Anterior cingulate cortex (tissue), 58 donors: ENCODE measurements at places on chromosomes 3 and 15.

- no peak for DNase-seq
Measured at GRCh38 chr3:161559177-161559998, 62.8 kb downstream of the OTOL1 start.

- DNase-seq = no peak
Measured at GRCh38 chr3:4852780-4853748, 126.2 kb upstream of the BHLHE40 start.

- DNase-seq = no peak
Measured at GRCh38 chr15:67587331-67587730, 44.8 kb downstream of the MAP2K5 start.

GRCh38 chr3:138232705-138233364 lies 45.7 kb downstream of the ARMC8 start:
- DNase-seq = no peak

DNA sequence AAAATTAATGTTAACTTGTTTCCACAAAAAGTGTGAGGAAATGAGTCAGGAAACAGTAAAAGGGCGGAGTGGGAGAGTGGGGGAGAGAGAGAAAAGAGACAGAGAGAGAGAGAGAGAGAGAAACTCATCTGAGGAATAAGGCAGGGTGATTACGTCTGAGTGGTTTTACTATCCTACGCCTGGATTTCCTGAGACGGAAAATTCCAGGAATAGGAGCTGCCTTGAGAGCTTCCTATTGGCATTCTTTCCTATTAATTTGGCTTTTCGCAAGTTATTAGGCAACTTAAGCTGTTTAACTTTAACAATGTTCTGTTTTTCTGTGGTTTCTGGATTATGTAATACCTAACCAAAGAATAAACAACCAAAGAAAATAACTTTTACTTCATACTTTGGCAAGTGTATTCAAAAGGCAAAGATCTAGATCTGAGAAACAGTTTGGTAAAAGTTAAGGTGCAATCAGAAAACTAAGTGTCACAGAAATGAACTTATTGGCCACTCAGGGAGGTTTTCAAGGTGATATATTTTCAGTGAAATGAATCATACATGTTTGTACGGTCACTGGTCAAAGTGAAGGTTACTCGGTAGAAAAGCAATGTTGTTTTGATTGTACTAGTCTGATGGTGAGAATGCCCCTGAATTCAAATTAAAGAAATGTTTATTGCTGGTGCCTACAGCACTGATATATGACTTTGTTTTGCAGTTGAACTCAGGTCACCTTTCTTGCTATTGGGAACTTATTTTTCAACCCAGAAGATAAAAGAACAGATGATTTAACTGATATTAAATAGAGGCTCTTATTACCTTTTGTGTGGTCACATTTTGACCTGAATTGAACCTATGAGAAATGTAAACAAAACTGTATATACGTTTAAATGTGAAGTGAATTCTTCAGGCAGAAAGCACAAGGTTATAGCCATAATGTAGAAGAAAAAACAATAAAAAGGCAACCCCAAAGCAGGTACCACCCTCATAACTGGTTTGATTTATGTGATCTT lies 39.9 kb upstream of the TNFSF10 start:
- no peak for DNase-seq

GRCh38 chr15:66142285-66142684 lies 111.3 kb downstream of the MEGF11 start:
- no peak for DNase-seq

DNA sequence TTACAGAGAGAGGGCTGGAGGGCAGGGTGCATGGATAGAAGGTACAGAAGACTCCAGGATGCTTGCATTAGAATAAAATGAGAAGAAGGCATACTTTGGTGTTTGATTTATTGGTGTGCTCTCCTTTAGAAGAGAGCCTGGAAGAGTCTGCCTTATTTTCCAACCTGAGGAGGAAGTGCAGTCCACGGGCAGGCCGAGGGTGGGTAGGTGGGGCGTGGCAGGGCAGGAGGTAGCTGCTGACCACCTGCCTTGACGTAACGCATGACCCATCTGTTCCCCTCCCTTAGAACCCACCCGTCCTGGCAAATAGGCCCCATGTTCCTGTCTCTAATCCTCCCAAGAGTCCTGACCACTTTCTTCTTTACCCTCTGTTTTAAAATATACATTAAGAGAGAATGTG lies 222.3 kb upstream of the LYSMD4 start:
- no peak for DNase-seq

- DNase-seq = no peak
Measured at GRCh38 chr3:150132101-150132749, 161.5 kb upstream of the PFN2 start.
